H7 (cell line): ENCODE measurements at places on chromosomes 16 and 17. TPM values are rescaled to one million over a fixed set of nuclear protein-coding genes. Genes with fewer than 3 reads are reported as not detected.

MMP15 gene
- 58.2 and 60.7 TPM in 2 replicates for total RNA-seq

KRTAP16-1 gene
- total RNA-seq, result not detected in 2 replicates

C17orf78 gene
- total RNA-seq, result not detected in 2 replicates

ITGB3 gene
- total RNA-seq, result 0.07 and 0.35 TPM in 2 replicates

GRCh38 chr16:28933171-28933570 is 1.4 kb downstream of the CD19 start:
- DNase-seq, result peak; percentile 37

- DNase-seq, result no peak
Measured at GRCh38 chr16:51242296-51242994, 91.4 kb upstream of the SALL1 start.

- DNase-seq, result no peak
Measured at GRCh38 chr16:54846766-54847165, 83.9 kb upstream of the IRX5 start.

DNA sequence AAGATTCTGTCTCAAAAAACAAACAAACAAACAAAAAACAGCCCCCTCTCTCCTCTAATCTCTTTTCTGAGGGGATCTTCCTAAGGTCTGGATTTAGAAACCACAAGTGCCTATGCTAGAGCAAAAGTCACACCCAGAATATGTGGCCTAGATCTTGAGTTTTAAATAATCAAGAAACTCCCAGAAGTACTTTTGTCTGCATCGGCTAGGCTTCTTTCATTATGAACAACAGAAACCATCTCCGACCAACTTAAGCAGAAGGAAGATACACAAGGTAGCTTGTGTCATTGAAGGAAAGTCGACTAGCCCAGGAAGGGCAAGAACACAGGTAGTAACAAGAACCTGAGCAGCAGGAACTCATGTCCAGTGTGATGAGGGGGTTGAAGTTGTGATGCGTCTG is 73.9 kb upstream of the KIFC3 start:
- no peak for DNase-seq

- DNase-seq, result no peak
Measured at GRCh38 chr17:82232322-82232820, 3.5 kb downstream of the SLC16A3 start.

GRCh38 chr17:15954222-15954621 is 9.3 kb downstream of the ADORA2B start:
- no peak for DNase-seq

GRCh38 chr17:80938556-80938955 is 53.1 kb upstream of the CHMP6 start:
- DNase-seq, result no peak

GRCh38 chr17:41785091-41785858 is 1.2 kb downstream of the JUP start:
- peak; percentile 89 for DNase-seq

- DNase-seq, result peak; percentile 25
Measured at GRCh38 chr17:6843241-6843880, 11.8 kb upstream of the TEKT1 start.
